Cardiac fibroblast (primary cell): ENCODE measurements at places on chromosomes 3 and 15.

DNA sequence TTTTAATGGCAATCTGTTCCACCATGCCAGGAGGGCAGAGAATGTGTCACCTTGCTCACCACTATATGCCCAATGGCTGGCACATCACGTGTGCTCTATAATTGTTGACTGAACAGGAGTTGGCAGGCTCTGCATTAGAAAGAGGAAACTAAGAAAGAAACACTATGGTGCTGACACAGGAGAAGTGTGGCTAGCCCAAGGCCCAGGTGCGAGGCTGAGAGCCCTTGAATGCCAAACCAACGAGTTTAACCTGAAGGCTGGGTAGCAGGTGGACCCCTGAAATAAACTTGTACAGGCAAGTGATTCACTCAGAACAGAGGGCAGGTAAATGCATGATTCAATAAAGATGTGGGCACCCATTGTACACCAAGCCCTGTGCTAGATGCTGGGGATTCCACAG, 2.4 kb downstream of the CHCHD4 start:
- DNase-seq = no peak

DNA sequence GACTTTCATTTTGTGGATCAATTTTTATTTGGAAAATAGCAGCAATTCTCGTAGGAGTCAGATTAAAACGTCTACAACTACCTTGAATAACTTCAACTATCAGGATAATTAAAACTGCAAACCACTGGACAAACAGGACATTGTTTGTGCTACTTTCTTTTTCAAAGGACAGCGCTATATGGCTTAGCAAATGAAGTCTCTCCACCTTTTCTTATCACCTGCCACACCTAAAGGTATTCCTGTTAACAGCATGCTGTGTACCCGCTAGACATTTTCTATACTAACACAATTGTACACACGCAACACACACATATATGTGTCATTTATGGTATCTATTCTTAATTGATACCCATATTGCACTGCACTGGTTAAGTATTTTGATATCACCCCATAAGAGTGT, 19.2 kb downstream of the MNS1 start:
- no peak for DNase-seq

DNA sequence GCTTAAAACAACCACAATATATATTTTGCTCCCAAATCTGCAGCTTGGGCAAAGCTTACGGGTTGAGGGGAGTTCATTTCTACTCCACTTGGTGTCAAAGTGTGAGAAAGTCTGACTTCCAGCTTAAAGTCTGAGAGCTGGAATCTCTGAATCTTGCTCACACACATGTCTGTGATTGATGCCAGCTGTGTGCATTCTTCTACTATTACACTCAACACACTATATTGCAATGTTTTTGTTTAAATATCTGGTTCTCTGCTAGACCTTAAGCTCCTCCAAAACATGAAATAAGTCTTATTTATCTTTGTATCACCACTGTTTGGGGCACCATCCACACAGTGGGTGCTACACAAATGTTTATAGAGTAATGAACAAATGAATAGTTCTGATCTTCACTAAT, 36.7 kb upstream of the SECISBP2L start:
- DNase-seq = peak; percentile 81

GRCh38 chr3:186220365-186220764, 111.5 kb upstream of the ETV5 start:
- DNase-seq = no peak

DNA sequence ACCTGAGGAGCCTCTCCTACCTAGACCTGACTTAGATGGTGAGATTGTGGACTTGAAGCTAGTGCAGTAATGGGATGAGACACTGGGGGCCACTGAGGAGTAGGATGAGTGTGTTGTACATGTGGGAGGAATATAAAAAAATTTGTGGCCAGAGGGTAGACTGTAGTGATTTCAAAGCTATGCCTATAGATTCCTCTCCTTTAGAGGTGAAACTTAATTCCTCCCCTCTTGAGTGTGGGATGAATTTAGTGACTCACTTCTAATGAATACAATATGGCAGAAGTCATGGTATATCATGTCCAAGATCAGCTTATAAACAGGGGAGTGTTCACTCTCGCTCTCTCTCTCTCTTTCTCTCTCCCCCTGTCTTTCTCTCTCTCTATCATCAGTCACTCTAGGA, 6.7 kb downstream of the ZNF860 start:
- no peak for DNase-seq

DNA sequence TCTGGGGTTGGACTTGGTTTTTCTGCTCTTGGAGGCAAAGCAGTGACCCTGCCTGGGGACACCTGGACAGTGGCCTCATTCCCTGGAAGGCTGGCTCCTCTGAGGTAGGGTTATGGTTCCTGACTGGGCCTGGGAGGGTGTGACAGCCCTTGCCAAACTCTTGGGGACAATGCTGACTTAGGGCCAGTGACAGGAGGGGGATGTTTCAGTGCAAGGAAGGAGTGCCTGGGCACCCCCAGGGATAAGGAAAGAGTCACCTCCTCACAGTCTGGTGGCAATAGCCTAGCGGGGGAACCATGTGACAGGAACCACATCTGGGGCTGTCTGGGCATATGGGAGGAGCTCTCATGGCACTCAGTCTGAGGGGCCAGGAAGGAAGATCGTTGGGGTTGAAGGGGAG, 91.8 kb downstream of the ABHD5 start:
- DNase-seq = no peak

GRCh38 chr15:36609793-36610192, 30.4 kb downstream of the CDIN1 start:
- DNase-seq = no peak

DNA sequence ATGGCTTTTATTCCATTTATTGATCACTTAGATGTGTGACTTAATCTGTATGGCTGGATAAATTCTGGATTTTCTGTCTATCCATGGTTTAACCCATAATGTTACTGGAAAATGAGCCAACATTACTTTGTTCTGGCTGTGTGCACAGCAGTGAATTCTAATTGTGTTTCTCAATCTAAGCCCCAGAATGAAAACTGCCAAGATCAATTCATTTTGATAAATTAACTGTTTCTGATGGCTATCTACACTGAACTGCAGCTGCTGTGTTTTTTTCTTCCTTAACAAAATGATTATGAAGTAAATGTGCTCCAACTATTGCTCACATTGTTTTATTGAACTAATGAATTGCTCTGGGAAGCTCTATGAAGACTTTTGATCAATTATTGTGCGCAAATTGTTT, 35.7 kb upstream of the CPB1 start:
- DNase-seq = no peak

DNA sequence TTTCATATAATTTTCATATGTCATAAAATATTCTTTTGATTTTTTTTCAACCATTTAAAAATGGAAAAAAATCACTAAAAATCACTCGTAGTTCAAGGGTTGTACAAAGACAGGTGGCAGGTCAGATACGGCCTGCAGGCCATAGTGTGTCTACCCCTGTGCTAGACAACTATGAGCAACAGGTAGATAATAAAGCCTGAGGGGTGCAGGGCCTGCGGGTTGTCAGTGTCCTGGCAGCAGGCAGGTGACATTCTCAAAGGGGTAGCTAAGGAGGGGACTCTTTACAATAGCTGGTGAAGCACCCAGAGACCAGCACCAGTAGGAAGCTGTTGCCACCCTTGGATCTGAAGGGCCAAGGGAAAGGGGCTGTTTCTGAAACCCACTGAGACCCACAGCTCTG, 34.4 kb downstream of the MINAR1 start:
- DNase-seq = no peak

DNA sequence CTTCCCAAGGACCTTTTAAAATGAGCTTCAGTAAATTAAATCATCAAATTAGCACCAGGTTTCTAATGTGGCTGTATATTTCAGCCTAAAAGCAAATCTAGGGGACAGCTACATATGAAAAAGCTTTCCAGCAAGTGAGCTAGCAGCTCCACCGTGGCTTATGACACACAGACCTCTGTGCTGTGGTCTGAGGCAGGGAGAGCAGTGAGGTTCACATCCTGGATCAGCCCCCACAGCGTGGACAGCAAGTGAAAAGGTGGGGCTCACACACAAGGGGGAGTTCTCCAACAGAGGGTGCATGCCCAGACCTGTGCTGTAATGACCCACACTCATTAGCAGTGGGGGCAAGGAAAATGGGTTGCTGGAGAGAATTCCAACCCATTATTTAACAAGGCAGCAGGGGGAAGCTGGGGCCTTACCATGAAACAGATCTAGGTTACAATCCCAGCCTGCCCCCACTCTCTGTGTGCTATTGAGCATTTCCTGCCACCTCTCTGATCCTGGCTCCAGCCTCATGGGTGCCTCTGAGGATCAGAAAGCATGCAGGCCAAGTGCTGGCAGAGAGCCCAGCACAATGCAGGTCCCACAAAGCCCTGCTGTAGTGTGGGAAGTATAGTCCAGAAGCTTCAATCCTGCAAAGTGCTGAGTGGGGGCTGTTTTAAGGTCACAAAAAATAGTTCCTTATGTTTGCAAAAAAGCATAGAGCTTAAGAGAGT, 48.2 kb downstream of the RASGRF1 start:
- no peak for DNase-seq

DNA sequence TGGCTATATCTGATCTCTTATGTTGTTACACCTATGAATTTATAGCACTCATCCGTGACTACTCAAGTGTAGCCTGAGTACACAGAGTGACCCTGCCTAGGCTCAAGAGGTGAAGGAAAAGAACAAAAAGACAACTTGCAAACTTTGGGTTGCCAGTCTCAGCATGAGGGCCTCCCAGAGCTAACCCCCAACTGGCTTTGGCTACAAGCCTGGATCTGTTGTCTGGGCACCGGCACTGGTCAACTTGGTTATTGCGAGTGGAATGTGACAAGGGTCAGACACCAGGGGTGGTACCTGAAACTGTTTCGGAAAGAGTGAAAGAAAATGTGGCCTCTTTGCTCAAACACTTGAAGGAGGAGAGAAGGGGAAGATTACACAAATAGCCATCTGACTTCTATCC, 49.5 kb upstream of the BCL6 start:
- no peak for DNase-seq

GRCh38 chr3:57386307-57386706, 93.8 kb upstream of the ASB14 start:
- DNase-seq = no peak

DNA sequence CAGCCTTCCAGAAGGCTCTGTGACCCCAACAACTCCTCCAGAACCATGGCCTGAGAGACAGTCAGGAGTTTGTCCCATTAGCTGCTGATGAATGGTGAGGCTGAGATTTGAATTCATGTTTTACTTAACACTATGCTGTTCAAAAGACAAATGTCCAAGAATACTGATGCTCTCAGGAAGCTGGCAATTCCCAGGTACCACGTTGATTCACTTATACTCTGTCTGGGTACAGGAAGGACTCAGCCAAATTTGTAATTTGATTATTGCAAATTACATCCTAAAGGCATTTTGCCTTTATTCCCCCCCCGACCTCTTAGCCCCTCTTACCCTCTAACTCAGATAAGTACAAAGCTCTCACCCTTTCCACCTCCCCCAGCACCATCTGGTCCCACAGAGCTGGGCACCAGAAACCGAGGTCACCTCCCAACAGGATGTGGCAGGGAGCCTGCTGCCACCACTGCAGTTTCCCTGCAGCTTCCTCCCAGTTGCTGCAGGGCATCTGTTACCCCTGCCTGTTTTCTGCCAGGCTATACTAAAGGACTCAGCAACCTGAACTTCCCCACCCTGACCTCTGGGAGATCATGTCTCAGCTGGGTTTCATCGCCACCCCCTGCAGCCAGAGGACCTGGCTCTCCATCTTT, 33.6 kb downstream of the EAF1 start:
- no peak for DNase-seq

DNA sequence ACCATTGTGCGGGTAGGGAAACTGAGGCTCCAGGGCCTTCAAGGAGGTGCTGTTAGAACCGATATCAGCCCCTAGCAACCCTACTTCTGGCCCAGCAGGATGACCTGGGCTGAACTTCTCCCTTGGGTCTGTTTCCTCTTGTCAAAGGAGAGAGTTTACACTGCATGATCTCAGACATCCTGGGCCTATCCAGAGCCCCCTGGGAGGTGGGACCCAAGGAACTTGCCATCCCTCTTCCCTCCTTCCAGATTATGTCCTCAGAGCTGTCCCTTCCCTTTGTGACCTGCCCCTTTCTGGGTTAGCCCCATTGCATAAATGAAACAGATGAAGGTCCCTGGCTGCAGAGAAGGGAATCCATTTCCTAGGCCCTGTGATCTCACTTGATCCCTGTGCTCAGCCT, 12.3 kb upstream of the DNAH1 start:
- no peak for DNase-seq

DNA sequence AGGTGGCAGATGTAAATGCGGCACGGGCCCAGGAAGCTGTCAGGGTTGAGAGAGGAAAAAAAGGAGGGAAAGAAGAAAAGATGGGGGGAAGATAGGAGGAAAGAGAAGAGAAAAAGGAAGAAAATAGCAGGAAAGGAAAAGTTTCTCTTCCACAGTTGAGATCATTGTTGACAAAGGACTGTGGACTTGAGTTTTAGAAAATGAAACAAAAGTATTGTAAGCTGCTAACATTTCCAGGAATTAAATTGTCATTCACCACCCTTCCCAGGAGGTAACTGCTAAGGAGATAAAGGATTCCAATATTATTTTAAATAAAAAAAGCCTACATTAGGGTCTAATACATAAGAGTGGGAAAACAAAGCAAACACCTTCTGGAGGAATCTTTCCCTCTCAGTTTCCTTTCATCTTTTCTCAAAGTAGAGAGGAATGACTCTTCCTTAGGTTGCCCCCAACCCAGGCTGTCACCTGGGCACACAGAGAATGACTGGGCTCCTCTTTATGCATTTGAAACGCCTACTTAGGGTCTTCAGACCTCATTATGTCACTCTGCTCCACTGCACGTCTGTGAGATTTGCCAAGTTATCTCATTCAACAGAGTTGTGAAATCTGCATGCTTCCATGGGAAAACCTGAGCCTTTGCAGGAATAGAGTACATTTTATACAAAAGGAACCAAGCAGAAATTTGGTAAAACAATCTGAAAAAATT, 194.0 kb downstream of the TNIK start:
- DNase-seq = peak; percentile 60

- DNase-seq = no peak
Measured at GRCh38 chr3:5019411-5020241, 40.4 kb downstream of the BHLHE40 start.

GRCh38 chr15:61155741-61156700, 73.1 kb downstream of the RORA start:
- DNase-seq = peak; percentile 68

- peak; percentile 99 for DNase-seq
Measured at GRCh38 chr3:109685084-109686079, 348.0 kb upstream of the DPPA4 start.

GRCh38 chr3:64179249-64179648, 46.0 kb downstream of the PRICKLE2 start:
- DNase-seq = no peak

- DNase-seq = no peak
Measured at GRCh38 chr3:182947888-182948287, 32.5 kb downstream of the DCUN1D1 start.

GRCh38 chr3:170360466-170360865, 3.0 kb downstream of the SKIL start:
- no peak for DNase-seq

GRCh38 chr3:178480795-178481194, 55.4 kb upstream of the KCNMB2 start:
- DNase-seq = no peak

DNA sequence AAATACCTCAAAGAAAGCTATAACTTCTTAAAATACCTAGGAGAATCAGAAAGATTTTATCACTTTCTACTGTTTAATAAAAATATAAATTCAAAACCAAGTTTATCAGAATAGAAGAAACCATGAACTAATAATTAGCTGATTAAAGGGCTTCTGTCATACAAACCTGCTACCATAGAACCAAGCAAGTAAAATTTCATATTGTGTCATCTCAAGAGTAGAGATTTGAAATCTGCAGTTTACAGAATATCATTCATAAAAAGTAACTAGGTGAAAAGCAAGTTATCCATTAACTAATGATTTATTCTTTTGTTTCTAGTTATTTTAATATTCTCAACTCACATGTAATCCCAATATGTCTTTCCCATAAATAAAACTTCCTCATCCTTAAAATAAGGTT, 36.8 kb upstream of the XXYLT1 start:
- DNase-seq = no peak
